ENCODE measurements at places on chromosomes 2 and 18. TPM values are rescaled to one million over a fixed set of nuclear protein-coding genes. Genes with fewer than 3 reads are reported as not detected.

AQP12A gene
- not detected for total RNA-seq

ANKRD30B gene
- total RNA-seq: not detected

DLGAP1 gene
- total RNA-seq: not detected

PCBP1 gene
- total RNA-seq: 455 TPM

IL18R1 gene
- total RNA-seq: 21.8 TPM

SLC35F6 gene
- 6.3 TPM for total RNA-seq

PFN4 gene
- total RNA-seq: not detected

MBD2 gene
- 116 TPM for total RNA-seq

ACKR3 gene
- total RNA-seq: 1.3 TPM

DNA sequence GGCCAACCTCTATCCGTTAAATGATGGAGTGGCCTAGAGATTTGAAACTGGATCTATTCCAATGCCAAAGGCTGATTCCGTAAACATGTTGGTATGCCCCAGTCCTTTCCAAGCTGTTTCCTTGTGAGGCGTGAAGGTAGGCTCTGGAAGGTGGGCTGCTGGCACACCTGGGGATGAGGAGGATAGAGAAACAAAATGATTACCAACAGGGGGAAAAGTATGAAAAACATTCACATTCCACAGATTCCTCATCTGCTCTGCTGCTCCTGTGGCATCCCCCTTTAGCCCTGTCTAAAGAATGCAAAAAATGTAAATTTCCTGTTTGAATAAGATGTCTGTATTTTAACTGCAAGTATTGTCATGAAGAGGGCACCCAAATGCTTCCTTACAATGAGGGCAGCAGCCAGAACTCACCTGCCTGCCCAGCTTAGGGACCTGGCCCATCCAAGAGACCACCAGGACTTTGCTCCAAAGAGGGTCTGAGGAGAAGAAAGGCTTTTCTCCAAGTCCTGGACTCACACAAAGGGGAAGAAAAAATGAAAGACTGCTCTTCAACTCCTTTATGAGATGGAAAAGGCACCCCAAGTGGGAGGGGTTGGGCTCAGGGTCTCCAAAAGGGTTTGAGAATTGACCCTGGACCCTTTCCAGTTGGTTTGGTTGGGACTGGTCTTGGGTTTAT, 132.3 kb upstream of the PELI1 start:
- H3K4me3 ChIP-seq: no peak overlapping the region
- no peaks in the 10 kb centered on the region for H3K27me3 ChIP-seq
- peaks cover 23% of the 10 kb centered on the region for H3K4me1 ChIP-seq
- no peaks in the 10 kb centered on the region for H3K36me3 ChIP-seq

DNA sequence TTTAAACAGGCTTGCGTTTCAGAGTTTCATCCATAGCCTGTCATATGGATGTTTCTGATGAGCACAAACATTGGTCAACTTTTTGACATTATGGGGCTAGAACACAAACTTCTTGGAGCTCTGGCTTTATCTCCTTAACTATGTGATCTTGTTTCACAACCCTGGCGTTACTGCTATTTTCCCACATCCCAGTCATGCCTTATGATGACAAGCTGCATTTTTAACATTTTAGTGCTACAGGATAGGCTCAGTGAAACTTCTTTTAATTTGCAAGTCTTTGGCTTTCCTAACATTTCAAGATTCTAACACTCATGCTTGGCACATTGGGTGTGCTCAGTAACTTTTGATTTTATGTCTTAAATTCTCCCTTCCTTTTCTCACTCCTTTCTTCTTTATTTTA, 21.0 kb upstream of the PDE1A start:
- H3K36me3 ChIP-seq: no peaks in the 10 kb centered on the region
- no peak for DNase-seq
- H3K27me3 ChIP-seq: no peaks in the 10 kb centered on the region
- no peak overlapping the region for H3K4me3 ChIP-seq
- no peak overlapping the region for H3K27ac ChIP-seq

- H3K4me1 ChIP-seq: peaks cover 18% of the 10 kb centered on the region
- DNase-seq: no peak
- H3K4me3 ChIP-seq: no peak overlapping the region
- H3K36me3 ChIP-seq: peaks cover 1% of the 10 kb centered on the region
- peaks cover 95% of the 10 kb centered on the region for H3K27me3 ChIP-seq
Observed at GRCh38 chr2:176170602-176171305, 13.6 kb downstream of the HOXD3 start.

DNA sequence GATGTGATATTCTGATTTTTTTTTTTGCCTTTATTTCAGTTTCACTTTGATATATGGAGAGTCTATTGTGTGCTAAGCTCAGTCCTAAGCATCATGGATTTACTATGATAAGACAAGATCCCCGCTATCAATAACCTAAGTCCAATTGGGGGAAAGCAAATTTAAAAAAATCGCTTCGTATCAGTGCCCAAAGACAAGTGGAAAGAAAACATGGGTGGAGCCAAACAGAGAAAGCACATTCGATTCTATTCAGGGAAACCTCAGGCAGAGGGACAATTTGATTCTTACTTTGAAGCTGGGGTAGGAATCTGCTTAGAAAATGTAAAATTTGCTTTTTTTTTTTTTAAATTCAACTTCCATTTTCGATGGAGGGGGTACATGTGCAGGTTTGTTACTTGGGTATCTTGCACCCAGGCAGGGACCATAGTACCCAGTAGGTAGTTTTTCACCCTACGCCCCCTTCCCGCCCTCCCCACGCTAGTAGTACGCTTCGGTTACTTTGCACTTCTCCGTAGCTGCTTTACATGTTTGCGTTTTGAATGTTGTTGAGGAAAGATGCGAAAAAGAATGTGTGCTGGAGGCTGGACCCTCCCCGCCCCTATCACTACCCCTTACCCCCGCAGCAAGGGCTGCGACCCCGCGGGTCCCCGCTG, 12.4 kb downstream of the KIF5C start:
- H3K4me1 ChIP-seq: peaks cover 8% of the 10 kb centered on the region
- H3K27ac ChIP-seq: no peak overlapping the region
- peaks cover 42% of the 10 kb centered on the region for H3K27me3 ChIP-seq
- no peak for DNase-seq
- H3K36me3 ChIP-seq: peaks cover 5% of the 10 kb centered on the region

DNA sequence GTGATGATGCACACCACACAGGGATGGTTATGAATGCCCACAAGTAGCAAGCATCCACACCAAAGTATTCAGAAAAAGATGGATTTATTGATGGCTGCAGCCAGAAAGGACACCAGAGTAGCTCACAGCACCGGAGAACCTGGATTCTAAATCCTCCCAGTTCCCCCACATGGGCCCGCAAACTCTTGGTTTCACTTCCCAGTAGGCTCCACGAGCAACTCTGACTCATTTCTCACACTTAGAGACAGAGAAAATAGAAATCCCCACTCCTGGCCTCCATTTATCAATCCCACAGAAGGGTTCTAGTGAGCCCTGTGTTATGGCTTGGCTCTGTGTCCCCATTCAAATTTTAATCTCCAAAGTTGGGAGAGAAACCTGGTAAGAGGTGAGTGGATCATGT, 426.7 kb upstream of the MYT1L start:
- no peak overlapping the region for H3K27ac ChIP-seq
- no peaks in the 10 kb centered on the region for H3K27me3 ChIP-seq
- H3K4me3 ChIP-seq: no peak overlapping the region
- no peaks in the 10 kb centered on the region for H3K36me3 ChIP-seq
- H3K4me1 ChIP-seq: no peaks in the 10 kb centered on the region

GRCh38 chr2:145748927-145749326, 1229.0 kb upstream of the ZEB2 start:
- H3K4me3 ChIP-seq: no peak overlapping the region
- H3K27ac ChIP-seq: no peak overlapping the region
- H3K4me1 ChIP-seq: peaks cover 13% of the 10 kb centered on the region
- no peak for DNase-seq
- peaks cover 4% of the 10 kb centered on the region for H3K27me3 ChIP-seq
- no peaks in the 10 kb centered on the region for H3K36me3 ChIP-seq

GRCh38 chr2:143786026-143786765, 657.0 kb downstream of the ARHGAP15 start:
- H3K27me3 ChIP-seq: peaks cover 4% of the 10 kb centered on the region
- no peaks in the 10 kb centered on the region for H3K4me1 ChIP-seq
- no peak overlapping the region for H3K27ac ChIP-seq
- H3K36me3 ChIP-seq: no peaks in the 10 kb centered on the region
- no peak for DNase-seq

Data from activated naive CD8-positive, alpha-beta T cell treated with anti-CD3 and anti-CD28 coated beads for 36 hours (primary cell).